ENCODE measurements at places on chromosomes 4 and X.

GRCh38 chr4:86653237-86653865, 59.2 kb downstream of the PTPN13 start:
- no peak for DNase-seq

GRCh38 chrX:16970977-16971376, 24.5 kb downstream of the REPS2 start:
- DNase-seq: no peak

- no peak for DNase-seq
Measured at GRCh38 chrX:50643525-50644137, 170.4 kb downstream of the SHROOM4 start.

GRCh38 chr4:119739796-119740195, 111.2 kb upstream of the PDE5A start:
- no peak for DNase-seq

DNA sequence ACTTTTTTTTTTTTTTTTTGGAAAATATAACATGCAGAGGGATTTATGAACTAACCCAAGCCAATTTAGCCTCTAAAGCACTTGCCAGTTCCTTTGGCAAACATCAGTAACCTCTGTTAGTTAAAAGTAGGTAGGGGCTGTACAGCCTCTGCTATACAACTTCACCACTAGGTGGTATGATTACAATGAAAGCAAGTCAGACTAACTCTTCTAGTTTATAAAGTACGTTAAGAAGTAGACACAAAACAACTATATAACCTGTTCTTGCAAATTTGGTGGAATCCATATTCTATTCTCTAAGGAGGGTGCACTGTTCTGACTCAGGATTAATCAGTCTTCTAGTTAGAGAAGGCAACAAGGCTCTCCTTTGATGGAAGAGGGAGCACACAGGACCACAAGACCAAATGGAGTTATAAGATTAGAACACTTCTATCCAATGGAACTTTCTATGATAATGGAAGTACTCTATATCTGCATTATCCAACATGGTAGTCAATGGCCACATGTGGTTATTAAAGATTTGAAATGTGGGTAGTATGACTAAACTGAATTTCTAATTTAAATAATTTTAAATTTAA, 12.8 kb downstream of the AIMP1 start:
- no peak for DNase-seq

- no peak for DNase-seq
Measured at GRCh38 chr4:125481334-125482045, 166.7 kb downstream of the FAT4 start.

DNA sequence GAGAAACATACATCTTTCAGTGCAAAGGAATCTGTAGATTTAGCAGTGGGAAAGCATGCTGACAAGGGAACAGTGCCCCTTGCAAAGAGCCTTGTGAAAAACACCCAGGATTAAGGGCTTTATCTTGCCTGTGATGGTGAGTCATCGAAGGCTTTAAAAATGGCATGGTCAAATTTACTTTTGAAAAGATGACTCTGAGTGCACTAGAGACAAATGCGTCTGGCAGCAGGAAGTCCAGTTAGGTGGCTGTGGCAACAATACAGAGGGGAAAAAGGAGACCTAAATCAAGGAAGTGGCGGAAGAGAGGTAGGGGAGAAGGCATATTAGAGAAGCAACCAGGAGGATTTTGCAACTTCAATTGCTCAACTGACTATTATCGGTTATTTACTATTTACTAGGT, 472.6 kb upstream of the CPEB2 start:
- no peak for DNase-seq

DNA sequence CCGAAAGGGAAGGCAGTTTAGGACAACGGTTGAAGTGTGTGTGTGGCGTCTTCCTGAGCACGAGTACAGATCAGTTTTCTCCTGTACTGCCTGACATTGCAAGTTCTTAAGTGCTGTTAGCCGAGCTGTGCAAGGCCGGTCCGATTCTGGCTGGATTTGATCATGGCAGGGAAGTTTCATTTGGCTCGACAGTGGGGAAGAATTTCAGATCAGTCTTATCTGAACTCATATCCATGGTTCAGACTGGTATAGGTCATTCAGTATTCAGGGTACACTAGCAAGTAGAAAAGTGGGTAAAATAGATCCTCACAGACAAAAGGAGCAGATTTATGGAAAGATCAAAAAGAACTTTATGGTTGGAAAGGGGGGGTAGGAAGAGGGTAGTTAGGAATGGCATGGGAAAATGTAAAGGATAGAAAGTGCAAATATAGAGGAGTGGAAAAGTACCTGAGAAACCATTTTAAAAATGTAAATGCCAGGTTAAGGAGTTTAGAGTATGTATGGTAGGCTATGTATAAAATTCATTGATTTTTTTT, 716 bp downstream of the THAP9 start:
- no peak for DNase-seq

GRCh38 chrX:23844502-23845138, 61.6 kb downstream of the SAT1 start:
- no peak for DNase-seq

- no peak for DNase-seq
Measured at GRCh38 chr4:170057866-170058265, 31.7 kb upstream of the MFAP3L start.

DNA sequence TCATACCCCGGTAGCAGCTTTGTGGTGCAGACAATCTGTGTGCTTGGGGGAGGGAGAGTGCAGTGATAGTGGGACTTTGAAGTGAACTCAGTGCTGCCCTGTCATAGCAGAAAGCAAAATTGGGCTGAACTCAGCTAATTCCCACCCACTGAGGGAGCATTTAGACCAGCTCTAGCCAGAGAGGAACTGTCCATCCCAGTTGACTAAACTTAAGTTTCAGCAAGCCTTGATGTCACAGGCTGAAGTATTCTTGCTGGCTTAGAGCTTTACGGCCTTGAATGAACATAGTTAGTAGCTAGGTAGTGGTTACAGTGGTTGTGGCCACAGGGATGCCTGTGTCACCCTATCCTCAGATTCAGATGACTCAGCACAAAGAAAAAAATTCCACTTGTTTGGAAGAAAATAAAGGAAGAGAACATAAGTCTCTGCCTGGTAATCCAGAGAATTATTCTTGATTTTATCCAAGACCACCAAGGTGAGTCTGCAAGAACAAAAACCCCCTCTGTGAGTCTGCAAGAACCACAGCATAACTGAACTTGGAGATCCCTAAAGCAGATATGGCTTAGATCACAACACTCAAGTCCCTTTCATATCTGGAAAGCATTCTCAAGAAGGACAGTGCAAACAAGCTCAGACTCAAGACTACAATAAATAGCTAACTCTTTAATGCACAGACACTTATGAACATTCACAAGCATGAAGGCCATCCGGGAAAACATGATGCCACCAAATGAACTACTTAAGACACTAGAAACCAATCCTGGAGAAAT, 39.4 kb downstream of the ADH7 start:
- DNase-seq: no peak

DNA sequence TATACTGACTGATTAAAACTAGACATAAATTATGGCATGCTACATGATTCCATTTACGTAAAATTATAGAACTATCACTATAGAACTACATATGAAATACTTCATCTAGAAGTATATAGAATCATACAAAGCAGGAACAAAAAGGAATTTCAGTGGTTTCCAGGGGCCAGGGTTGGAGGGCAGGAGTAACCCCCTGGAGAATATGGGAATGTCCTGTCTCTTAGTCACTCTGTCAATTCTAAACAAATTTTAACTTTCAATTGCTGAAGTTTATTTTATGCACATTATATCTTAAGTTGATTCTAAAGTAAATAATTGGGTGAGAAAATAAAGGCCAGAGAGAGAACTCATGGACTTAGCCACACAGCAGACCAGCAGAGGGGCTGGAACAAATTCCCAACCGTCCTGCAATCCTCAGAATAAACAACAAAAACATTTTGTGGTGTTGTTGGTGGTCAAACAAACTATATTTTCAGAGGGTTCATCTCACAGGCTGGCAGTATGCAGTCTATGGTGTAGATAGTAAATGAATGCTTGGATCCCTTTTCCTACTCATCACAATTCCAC, 476.9 kb upstream of the SLIT2 start:
- no peak for DNase-seq

GRCh38 chrX:148914783-148915182, 414.4 kb downstream of the AFF2 start:
- no peak for DNase-seq

- DNase-seq: no peak
Measured at GRCh38 chr4:37769391-37769989, 57.0 kb upstream of the PGM2 start.

All from activated naive CD8-positive, alpha-beta T cell treated with anti-CD3 and anti-CD28 coated beads, Interleukin-2, amount 10 ng/mL, durations not matched to agents 7 days and 5 days (primary cell).